ENCODE measurements at places on chromosomes 3 and 15.

DNA sequence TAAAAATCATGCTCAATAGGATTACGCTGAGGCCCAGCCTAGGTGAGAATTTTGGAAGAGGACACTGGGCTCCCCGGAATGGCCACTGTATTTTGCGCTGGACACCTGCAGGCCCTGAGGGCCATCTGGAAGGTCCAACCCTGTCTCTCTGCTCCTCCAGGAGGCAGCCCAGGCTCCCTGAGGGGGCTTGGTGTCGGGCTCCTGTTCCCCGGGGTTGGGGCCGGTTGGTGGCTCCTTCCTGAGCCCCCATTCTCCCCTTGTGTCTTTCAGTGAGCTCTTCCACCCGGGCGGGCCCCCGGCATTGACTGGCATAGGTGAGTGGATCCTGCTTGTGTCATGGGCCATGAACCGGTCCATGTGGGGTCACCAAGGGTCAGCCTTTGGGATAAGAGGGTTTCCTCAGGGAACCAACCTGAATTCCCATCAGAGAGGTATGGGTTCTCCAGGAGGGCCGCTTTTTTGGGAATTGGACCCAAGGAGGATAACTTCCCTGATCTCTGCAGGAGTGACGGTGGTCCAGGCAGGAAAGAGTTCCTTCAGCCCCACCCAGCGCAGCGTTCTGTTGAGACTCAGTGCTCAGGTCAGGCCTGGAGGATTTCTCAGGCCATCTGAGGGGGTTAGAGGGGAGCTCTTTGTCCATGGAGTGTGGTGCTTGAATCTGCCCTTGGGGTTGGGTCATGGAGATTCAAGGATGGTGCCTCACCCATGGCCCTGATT is 187.8 kb downstream of the UBE3A start:
- DNase-seq: no peak

GRCh38 chr3:171057072-171057471 is 30.6 kb upstream of the SLC2A2 start:
- DNase-seq: no peak

GRCh38 chr3:106399761-106400160 is 530.9 kb upstream of the CBLB start:
- no peak for DNase-seq

- no peak for DNase-seq
Measured at GRCh38 chr15:88487178-88487795, 19.8 kb downstream of the MRPS11 start.

GRCh38 chr3:17360991-17361390 is 381.4 kb downstream of the TBC1D5 start:
- no peak for DNase-seq

DNA sequence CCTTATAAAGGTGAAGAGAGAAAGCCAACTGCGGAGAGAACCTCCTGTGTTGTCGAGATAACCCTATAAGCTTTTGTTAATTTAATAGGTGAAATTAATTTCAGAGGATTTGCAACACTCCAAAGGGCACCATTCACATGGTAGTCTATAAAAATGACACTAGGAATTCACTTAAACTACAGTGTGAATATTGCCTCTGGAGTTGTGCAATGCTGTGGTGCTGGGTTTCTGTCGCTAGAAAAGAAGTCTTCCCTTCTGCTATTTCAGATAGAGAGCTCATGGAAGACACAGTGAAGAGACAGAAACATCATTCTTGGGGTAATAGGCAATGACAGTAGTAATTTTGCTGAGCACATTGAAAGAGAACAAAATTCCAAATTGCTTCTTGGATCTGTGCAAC is 28.8 kb upstream of the PROK2 start:
- DNase-seq: no peak

GRCh38 chr3:168090306-168091085 is 5.2 kb downstream of the GOLIM4 start:
- no peak for DNase-seq

- no peak for DNase-seq
Measured at GRCh38 chr3:97934980-97935695, 37.1 kb downstream of the RIOX2 start.

GRCh38 chr3:188338086-188338485 is 184.1 kb downstream of the LPP start:
- no peak for DNase-seq

DNA sequence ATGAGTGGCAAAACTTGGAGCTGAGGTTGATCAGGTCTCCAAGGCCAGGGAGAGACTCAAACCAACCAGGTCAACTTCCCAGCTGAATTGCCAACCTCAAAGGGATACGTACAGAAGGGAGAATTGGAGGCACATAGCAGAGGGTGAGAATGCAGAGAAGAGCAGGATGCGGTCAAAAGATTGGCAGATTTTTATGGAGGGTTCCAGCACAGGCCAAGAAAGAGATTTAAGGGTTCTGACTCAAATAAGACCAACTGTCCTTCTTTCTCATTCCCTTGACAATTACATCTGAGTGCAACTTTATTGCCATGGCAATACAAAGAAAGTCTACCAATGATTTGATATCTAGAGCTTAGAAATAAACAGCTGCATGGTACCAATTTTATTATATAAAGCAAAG is 33.2 kb downstream of the SCG5 start:
- DNase-seq: no peak

GRCh38 chr15:71128939-71129562 is 13.8 kb downstream of the THSD4 start:
- DNase-seq: no peak

- DNase-seq: no peak
Measured at GRCh38 chr3:30297112-30297511, 309.3 kb upstream of the TGFBR2 start.

GRCh38 chr3:69283496-69283895 is 102.4 kb downstream of the FRMD4B start:
- DNase-seq: no peak

All from NCI-H446 (cell line).